PC-3 (cell line): ENCODE measurements at places on chromosomes 3 and 15. TPM values are rescaled to one million over a fixed set of nuclear protein-coding genes. Genes with fewer than 3 reads are reported as not detected.

The CLDN18 gene
- total RNA-seq = not detected in 2 replicates

The MEIS2 gene
- total RNA-seq = 10.0 and 17.5 TPM in 2 replicates

The SAXO2 gene
- 0.35 and 3.7 TPM in 2 replicates for total RNA-seq

DNA sequence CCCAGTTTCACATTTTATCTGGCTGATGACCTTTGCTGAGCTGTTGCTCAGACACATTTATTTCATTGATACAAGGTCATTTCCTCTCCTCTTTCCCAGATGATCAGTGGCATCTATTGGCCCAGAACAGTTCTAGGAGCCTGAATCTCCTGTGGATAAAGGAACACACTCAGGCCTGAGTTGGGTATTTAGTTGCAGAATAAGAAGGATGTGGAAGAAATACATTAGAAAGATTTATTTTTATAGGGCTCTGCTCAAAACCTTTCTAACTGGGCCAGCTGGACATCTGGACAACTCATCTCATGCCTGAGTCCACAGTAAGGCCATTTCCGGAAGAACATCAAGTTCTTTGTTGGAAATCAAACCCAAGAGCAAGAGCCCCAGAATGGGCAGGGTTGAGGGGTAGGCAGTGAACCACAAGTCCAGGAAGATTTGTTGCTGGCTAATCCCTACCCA is 19.7 kb upstream of the MFGE8 start:
- DNase-seq = no peak

GRCh38 chr15:98322581-98322980 is 325.8 kb upstream of the IGF1R start:
- no peak for DNase-seq

GRCh38 chr3:71129611-71130431 is 453.7 kb downstream of the FOXP1 start:
- DNase-seq = peak; percentile 49

- no peak for DNase-seq
These were observed 126.0 kb upstream of the CCNL1 start for GRCh38 chr3:157285966-157286365.

- no peak for DNase-seq
These were observed 60.8 kb downstream of the PFN2 start for GRCh38 chr3:149909923-149910322.
